Esophagus mucosa (tissue), 1 donor: ENCODE measurements at places on chromosomes 3 and 15.

DNA sequence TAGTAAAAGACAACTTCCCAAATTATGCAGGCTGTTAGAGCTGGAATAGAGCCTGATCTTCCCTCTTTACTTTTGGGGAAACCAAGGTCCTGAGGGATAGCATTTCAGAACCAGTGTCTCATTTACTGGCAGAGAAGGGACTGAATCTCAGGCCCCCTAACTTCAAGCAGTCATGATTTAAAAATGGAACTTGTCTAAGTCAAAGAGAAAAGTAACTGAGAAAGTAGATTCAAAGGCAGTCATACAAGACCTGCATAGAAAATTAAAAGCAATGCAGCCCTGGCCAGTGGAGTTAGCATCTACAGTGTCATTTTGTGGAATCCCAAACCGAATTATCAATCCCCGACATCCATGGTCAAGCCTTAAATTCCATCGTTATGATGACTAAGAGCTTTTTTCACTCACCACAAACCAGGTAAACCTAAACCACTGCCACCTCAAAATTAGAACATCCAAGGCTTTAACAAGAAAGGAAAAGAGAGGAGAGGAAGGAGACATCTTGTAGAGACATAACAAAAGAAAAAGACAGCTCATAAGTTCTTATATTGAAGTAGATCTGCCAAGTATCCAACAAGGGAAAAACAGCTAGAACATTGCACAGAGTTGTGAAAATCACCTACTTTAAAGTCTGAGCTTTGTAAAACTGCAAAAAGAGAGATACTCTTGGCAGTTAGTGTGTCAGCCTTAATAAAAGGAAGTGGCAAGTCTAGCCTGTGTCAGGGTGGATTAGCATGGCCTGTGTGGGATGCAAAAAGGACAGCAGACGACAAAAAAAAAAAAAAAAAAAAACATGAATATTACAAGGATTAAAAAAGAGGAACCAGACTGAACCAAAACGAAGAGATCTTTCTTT lies 54.1 kb upstream of the CCR2 start:
- no peak for ATAC-seq

- ATAC-seq, result no peak
Measured at GRCh38 chr3:33054100-33055092, 42.5 kb downstream of the GLB1 start.

GRCh38 chr3:102141096-102141927 lies 292.0 kb downstream of the NFKBIZ start:
- ATAC-seq, result no peak

DNA sequence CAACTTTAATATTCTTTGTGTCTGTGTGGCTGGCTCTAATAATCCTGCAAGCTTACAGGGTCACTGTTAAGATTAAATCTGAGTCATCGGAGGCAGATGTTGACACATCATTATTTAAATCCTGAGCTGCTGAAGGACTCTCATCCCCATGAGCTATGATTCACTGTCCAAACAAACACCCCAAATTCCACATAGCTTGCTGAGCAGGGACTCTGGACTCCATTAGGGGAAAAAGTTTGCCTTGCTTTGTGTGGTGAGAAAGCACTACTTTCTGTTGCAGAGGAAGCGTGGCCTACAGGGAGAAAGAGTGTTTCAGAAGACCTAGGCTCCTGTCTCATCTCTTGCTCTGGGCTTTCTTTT lies 213.7 kb downstream of the PDCD6IP start:
- ATAC-seq, result peak; percentile 98

DNA sequence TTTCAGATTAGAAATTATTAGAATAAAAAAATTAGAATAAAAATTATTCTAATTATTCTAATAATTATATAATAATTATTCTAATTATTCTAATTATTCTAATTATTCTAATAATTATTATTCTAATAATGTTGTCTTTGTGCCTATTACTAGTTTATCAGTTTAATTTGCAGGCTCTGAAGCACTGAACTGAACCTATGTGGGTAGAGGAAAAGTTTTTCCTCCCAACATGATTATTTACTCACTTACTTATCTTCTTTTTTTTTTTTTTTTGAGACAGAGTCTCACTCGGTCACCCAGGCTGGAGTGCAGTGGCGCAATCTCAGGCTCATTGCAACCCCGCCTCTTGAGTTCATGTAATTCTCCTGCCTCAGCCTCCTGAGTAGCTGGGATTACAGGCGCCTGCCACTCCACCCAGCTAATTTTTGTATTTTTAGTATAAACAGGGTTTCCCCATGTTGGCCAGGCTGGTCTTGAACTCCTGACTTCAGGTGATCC lies 39.7 kb upstream of the C15orf39 start:
- ATAC-seq, result no peak
